Amniotic stem cell (primary cell): ENCODE measurements at places on chromosomes 7 and 10.

GRCh38 chr10:49310901-49311554 lies 12.1 kb downstream of the C10orf71 start:
- DNase-seq = no peak

GRCh38 chr7:54485044-54485443 lies 57.1 kb upstream of the VSTM2A start:
- no peak for DNase-seq

- DNase-seq = no peak
These were observed 304.6 kb downstream of the PRPF18 start for GRCh38 chr10:13891128-13892000.

DNA sequence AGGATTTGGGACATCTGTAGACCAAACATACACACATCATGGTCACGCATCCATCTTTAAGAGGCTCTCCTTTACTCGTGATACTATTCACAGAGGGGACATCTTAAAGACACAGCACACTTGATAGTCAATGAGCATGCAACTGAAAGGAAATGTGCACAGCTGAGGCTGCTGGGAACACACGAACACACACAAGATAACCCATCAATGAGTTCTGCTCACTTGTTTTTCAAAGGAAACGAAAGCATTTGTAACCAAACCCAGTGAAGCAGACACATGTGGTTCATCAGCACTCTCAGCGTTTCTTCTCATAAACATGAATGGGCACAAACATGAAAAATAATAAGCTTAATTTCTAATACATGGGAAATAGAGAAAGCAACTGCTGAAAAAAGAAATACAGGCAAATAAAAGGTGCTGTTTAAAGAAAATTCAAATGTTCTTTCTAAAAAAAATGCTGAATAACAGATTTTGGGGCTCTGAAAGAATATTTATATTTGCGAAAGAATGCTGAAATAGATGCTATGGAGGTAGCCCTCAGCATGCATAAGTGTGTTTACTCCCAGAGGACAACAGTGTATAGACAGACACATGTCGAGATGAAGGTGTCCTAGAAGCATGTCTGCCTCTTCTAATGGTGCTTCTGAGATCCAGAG lies 59.7 kb upstream of the LAMB4 start:
- no peak for DNase-seq

DNA sequence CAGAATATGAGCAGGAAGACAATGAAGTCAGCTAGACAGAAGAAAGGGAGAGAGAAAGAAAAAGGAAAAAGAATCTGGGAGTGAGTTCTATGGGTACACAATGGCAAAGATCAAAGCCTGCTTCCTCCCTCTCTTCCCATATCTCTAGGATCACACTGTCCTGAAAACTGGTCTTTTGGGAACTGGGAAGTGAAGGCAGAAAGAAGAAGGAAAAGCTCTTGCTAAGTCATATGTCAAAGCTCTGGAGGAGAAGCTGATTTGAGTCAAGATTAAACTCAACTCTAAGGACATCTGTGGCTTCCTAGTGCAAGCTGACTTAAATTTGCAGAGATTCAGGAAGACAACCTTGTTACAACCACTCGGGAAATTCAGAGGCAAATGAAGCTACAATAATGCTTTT lies 147.5 kb downstream of the DOCK4 start:
- DNase-seq = no peak

- no peak for DNase-seq
These were observed 13.2 kb downstream of the PTPRN2 start for GRCh38 chr7:158574308-158575036.

- DNase-seq = no peak
These were observed 77.5 kb downstream of the SLC16A9 start for GRCh38 chr10:59631882-59632807.

GRCh38 chr7:146542101-146542500 lies 425.5 kb downstream of the CNTNAP2 start:
- no peak for DNase-seq

GRCh38 chr10:86250399-86250798 lies 116.2 kb downstream of the GRID1 start:
- DNase-seq = no peak

GRCh38 chr7:99368750-99369389 lies 5.7 kb upstream of the ARPC1B start:
- DNase-seq = no peak

DNA sequence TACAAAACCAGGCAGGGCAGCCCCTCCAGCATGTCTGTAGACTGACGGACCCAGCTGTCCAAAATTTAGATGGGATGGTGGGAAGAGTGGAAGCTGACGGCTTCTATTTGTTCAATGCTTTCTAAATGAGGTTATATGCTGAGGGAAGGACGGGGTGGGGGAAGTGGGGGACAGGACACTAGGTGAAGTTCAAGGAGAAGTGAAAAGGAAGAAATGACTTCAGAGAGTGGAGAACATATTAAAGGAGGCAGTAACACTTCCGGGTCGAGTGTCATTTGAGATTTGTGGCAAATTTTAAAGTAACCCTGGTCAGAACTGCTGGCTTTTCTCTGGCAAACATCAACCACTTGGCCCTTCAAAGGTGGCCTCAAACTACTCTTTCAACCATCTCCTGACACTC lies 9.4 kb downstream of the PIP4K2A start:
- DNase-seq = no peak

DNA sequence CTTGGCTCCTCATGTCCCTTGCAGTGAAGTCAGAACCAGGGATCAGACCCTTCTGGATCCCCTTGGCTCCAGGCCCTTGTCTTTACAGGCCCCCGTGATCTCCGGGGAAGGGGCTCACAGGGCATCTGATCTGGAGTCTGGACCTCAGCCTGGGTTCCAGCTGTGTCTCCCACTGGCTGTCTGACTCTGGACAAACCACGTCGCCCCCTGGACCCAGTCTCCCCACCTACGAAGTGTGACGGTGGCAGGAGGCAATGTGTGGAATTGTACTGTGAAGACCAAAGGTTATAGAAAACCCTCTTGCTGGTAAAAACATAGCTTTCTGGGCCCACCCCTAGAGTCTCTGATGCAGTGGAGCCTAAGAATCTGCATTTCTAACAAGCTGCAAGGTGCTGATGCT lies 15.5 kb upstream of the C10orf71 start:
- no peak for DNase-seq
